ENCODE measurements at places on chromosomes 11 and 22.

GRCh38 chr11:119445379-119445778, 22.4 kb upstream of the THY1 start:
- no peak for DNase-seq

DNA sequence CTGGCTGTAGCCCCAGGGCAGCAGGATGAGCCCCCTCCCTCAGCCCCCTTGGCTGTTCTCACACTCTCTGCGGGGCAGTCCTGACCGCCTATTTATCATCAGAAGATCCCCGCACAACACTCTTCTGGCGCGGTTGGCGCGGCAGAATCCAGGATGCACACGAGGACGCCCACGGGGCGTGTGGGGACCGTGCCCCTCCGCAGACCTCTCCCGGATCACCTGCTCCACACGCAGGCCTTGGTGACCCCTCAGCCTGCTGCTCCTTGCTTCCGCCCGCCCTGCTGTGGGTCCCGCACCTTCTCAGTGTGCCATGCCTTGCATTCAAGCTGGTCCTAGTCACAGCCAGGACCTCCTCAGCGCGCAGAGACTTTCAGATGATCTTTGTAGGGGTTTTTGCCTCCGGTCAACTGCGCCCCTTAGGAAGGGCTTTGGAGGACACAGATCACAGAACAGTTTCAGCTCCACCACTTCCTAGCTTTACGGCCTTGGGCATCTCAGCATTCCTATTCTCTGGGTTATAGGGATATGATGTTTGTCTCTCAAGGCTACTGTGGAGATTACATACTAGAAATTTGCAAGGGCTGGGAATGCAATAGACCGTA, 841 bp upstream of the TUB start:
- no peak for DNase-seq

DNA sequence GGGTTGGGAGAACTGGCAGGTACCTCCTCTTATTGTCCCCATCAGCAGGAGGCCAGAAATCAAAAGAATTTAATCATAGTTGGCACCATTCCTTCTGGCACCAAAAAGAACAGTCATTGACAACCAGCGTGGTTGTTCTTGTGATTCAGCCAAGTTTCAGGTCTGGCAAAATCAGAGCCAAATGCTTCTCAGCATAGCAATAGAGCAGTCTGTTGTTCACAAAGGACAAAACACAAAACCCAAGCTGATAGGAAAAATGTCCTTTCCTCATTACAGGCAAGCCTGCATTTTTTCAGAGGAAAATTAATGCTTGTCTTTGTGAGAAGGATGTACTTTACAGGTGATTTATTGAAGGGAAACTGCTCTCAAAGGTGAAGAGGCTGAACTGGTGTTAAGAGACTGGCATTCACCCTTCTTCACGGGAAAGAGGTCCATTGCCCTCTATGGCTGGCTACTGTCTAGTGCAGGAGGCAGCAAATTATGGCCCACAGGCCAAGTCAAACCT, 241.8 kb upstream of the ARHGAP42 start:
- DNase-seq = no peak

DNA sequence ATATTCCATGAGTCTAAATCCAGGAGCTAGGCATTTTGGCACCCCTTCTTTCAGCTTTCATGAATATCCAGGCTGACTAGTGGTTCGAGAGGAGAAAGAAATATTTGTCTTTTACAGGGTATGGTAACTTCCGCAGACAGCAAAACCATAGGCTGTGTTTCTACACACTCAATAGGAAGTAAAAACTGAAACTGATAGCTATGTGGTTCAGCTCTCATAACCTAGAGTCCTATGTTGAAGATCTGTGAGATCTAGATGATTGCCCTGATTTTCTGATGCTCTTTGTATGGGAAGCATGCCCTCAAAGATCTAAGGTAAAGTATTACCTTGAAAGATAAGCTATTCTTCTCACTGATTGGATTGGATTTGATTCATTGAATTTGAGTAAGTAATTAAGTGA, 118.3 kb downstream of the CD44 start:
- DNase-seq = peak; percentile 43

GRCh38 chr22:48822278-48823233, 1005.1 kb downstream of the BRD1 start:
- DNase-seq = no peak

DNA sequence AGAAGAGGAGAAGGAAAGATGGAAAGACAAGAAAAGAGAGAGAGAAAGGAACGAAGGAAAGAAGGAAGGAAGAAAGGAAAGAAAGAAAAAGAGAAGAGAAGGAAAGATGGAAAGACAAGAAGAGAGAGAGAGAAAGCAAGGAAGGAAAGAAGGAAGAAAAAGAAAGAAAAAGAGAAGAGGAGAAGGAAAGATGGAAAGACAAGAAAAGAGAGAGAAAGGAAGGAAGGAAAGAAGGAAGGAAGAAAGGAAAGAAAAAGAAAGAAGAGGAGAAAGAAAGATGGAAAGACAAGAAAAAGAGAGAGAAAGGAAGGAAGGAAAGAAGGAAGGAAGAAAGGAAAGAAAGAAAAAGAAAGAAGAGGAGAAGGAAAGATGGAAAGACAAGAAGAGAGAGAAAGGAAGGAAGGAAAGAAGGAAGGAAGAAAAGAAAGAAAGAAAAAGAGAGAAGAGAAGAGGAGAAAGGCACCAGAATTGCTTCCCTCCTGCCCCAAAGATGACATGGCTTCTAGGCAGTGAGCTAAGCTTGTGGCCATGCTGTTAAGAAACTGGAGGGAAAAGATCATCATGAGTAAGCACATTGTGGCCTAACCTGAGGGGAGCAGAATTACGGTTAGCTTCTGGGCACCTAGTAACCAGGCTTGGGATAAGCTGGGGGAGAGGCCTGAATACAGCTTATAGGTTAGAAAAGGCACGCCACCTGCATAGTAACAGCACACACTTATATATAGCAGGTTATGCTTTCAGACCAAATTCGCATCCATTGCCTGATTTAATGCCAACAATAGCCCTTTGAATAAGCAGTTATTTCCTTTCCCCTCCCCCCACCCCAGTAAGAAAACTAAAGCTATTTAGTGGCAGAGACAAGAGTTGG, 2.3 kb upstream of the ST3GAL4 start:
- no peak for DNase-seq

GRCh38 chr11:4044976-4045646, 49.5 kb upstream of the RRM1 start:
- no peak for DNase-seq

- DNase-seq = no peak
These were observed 635 bp downstream of the PRR5 start for GRCh38 chr22:44702479-44703198.

DNA sequence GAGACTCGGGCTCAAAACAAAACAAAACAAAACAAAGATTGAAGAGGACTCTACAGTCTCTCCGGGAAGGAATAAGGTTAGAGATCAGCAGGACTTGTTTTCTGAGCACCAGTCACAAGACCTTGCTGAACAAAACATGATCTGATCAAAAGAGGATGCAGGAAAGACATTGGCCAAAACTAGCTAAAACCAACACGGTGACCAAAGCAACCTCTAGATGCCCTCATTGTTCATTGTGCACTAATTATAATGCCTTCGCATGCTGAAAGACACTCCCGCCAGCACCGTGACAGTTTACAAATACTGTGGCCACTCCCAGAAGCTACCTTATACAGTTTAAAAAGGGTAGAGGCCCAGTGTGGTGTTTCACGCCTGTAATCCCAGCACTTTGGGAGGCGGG, 15.7 kb upstream of the CHKA start:
- DNase-seq = no peak

GRCh38 chr11:118343981-118344515, at the start of gene CD3G:
TSS of gene CD3G (plus strand) at chr11:118344344. CDS start at chr11:118344424, 80 bp downstream.
- peak; percentile 73 for DNase-seq

DNA sequence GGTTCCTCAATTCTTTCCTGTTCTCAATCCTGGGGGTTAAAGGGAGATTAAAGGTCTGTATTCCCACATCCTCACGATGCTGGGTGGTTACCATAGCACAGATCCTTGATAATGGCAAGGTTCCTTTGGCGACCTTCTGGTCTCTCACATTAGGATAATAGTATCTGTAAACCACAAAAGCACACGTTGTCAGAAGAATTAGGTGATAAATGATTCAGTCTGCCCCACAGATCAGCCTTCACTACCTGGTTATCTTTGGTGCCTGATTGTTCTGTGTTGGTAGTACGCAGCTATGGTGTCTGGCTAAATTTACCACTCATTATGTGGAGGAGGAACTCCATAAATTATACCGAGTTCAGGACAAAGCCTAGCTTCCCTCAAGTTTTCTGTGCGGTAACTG, 78.4 kb downstream of the C2CD3 start:
- no peak for DNase-seq

- no peak for DNase-seq
These were observed 260.0 kb upstream of the CADM1 start for GRCh38 chr11:115764176-115764575.

GRCh38 chr22:19285831-19286230, 5.7 kb downstream of the CLTCL1 start:
- no peak for DNase-seq

GRCh38 chr22:22895776-22896445, 8.3 kb downstream of the IGLL5 start:
- DNase-seq = no peak

- DNase-seq = no peak
These were observed 92.2 kb downstream of the STK33 start for GRCh38 chr11:8501836-8502235.

DNA sequence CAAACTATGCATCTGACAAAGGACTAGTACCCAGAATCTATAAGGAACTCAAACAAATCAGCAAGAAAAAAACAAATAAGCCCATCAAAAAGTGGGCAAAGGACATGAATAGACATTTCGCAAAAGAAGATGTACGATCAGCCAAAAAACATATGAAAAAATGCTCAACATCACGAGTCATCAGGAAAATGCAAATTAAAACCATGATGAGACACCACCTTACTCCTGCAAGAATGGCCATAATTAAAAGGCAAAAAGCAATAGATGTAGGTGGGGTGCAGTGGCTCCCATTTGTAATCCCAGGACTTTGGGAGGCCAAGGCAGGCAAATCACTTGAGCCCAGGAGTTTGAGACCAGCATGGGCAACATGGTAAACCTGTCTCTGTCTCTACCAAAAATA, 10.4 kb upstream of the OR10V1 start:
- DNase-seq = no peak

DNA sequence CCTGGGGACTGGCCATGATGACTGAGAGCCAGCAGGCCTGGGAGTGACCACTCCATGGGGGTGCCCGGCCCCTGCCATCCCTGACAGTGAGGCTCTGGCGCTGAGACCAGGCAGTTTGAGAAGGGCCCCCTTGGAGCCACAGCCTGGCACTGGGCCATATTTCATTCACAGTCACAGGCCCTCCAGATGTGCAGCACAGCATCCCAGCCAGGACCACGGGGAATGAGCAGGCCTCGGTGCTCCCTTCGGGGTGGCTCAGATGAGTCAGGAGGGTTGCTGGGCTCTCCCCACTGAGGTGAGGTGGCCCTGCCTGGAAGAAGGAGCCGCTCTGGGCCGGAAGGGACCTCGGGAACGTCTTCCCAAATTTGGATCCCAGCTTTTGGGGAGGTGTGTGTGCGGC, 53.0 kb downstream of the GRAMD4 start:
- DNase-seq = no peak

GRCh38 chr22:17637490-17638181, 921 bp upstream of the BCL2L13 start:
- DNase-seq = no peak

DNA sequence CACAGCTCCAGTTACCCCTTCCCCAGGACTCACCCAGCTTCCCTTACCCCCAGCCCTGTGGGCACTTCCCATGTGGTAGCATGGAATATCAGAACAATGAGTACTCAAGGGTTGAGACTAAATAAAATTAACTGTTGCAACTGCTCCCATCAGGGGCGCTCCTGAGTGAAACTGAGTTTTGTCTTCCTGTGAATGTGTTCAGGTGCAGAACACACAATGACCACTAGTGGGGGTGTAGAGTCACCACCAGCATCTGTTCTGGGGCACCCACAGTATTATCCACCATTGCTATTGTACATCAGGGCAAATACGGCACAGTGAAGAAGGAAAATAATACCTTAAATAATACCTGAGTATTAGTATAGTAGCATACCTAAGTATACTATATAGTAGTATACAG, 689.7 kb downstream of the TBC1D22A start:
- DNase-seq = no peak

- no peak for DNase-seq
These were observed 1.6 kb upstream of the FXYD2 start for GRCh38 chr11:117826190-117826570.

- no peak for DNase-seq
These were observed 59.0 kb downstream of the RSF1 start for GRCh38 chr11:77761491-77761890.
